ENCODE measurements at places on chromosomes 7 and 10.

GRCh38 chr7:23196306-23196705 lies 14.5 kb downstream of the NUP42 start:
- DNase-seq: no peak

GRCh38 chr7:79936281-79936983 lies 198.2 kb upstream of the GNAI1 start:
- no peak for DNase-seq

DNA sequence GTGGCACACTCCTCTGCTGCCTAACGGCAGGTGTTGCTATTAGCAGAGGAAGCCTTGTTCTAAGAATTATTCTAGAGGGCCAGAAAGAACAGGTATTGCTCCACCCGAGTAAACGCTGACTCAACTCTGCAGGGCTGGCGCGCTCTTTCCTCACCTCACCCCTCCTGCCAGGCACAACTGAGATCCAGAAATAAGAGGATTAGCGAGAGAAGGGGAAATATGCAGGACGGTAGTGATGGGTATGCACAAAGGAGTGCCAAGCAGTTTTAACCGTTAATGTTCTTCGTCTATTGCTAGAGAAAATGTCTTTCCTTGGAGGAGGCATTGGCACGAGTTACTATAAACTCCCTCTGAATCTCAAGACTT lies 369 bp upstream of the SCIN start:
- no peak for DNase-seq

DNA sequence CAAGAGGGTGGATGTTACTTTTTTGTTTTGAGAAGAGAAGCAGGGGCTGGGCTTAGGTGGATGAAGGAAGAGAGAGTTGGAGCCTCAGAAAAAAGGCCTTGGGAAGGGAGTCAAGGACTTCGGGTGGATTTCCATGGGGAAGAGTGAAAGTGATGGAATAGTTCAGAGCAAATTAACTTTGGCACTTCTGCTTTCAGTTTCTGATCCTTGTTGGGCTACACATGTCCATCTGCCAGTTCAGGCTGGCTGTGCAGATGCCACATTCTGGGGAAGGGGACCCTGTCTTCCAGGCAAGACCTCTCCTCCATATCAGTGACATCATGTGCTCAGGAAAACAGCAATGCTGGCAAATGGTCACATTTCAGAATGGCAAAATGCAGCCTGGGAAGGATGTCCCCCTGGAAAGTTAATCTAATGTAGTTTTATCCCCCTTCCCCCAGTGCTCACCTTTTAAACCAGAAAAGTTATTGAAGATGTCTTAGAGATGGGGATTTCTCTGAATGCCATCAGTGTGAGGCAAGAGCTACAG lies 86.0 kb downstream of the WDFY4 start:
- no peak for DNase-seq

DNA sequence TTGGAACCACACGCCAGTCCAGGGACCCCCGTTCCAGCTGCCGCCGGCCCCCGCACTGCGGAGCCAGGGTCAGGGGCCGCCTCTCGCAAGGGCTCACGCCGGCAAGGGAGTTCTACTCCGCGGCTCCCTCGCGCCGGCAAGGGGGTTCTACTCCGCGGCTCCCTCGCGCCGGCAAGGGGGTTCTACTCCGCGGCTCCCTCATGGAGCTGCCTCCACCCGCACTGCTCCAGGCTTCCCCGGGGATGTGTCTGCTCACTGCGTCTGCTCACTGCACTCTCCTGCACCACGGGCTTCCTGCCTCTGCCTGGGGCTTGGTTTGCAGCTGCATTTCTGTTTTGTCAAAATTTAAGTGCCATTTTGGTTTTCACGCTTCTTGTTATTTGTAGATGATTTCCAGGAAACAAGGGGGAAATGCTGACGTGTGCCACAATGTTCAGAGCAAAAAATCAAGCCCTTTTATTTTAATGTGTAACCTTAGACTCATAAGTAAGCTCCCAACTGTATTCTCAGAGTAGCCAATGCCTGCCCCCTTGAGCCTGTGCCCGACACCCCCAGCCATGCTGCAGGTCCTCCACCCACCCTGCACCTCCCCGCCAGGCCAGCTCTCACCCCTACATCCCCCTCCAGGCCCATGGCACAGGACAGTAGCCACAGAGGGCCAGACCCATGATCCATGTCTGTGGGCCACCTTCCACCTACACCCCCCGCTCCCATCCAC lies 246.2 kb downstream of the MAD1L1 start:
- peak; percentile 13 for DNase-seq

DNA sequence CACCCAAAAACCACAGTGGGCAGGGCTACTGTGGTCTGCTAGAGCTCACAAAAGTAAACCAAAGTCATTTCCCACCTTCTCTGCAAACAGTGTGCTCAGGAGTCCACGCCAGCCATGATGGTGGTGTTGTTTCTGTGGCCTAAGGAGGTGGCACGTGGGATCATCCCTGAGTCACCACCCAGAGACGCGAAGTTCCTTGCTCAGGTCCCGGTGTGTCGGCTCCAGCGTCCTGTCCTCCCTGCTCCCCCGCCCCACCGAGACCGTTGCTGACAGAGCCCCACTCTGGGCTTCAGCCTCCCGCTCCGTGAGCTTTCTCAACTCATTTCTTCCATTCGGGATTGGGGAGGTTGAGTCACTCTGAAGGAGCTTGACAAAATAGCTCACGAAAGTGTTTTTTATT lies 118.7 kb downstream of the NPTX2 start:
- no peak for DNase-seq

GRCh38 chr7:92834507-92835260 lies 1.7 kb downstream of the CDK6 start:
- DNase-seq: peak; percentile 1

GRCh38 chr7:6271694-6272440 lies 557 bp downstream of the CYTH3 start:
- DNase-seq: peak; percentile 3

DNA sequence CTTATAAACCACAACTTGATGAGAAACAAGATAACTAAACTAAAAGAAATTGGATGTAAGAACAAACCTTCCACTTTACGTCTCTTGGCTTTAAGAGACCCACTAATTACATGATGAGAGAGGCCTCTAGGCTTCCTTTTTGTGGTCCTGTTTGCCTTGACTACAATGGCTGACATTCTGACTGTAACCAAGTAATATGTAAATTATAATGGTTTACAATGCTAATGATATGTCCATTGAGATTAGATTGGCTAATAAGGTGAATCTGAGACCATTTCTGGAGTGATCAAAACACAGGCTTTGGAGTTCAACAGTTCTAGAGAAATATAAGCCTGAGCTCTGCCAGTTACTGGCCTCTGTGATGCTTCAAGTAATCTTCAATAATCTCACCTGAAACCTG lies 39.4 kb upstream of the AGMO start:
- no peak for DNase-seq

- no peak for DNase-seq
Measured at GRCh38 chr10:5206799-5207198, 10.2 kb downstream of the AKR1C4 start.

GRCh38 chr7:17029150-17029549 lies 147.4 kb upstream of the AGR3 start:
- DNase-seq: no peak

DNA sequence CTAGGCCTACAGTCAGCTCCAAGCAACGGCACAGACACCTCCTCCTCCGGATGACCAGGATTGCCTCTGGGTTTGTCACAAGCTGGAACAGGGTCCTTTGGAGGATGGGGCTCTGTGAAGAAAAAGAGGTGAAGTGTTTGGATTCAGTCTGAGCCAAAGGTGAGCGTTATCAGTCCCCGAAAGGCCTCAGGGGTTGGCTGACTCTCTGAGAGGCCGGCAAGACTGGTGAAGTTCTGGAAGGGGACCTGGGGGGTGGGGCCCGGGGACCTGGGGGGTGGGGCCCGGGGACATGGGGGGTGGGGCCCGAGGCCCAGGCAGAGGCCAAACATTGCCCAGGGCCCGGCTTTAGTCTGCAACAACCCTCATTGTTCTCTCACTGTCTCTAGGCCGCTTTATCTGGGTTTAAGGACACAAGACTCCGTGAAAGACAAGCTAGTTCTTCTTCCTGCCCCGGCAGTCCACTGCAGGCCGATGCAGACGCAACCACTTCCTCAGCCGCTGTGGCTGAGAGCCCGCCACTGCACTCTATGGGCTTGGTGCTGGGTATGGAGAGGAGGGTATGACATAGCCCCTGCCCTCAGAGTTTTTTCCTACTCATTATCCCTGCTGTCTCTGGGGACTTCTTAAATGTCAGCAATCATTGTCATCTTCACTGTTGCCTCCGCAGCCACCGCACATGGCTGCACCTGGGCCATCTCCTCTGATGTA lies 27.4 kb upstream of the PSAP start:
- DNase-seq: peak; percentile 5

- no peak for DNase-seq
Measured at GRCh38 chr7:108454674-108455550, 1.3 kb downstream of the NRCAM start.

- no peak for DNase-seq
Measured at GRCh38 chr10:44069573-44069972, 315.3 kb downstream of the CXCL12 start.

- no peak for DNase-seq
Measured at GRCh38 chr7:76282344-76283253, 19.9 kb upstream of the HSPB1 start.

- DNase-seq: no peak
Measured at GRCh38 chr7:51160411-51160810, 156.2 kb downstream of the COBL start.
